ENCODE measurements at places on chromosomes 2 and 18.

DNA sequence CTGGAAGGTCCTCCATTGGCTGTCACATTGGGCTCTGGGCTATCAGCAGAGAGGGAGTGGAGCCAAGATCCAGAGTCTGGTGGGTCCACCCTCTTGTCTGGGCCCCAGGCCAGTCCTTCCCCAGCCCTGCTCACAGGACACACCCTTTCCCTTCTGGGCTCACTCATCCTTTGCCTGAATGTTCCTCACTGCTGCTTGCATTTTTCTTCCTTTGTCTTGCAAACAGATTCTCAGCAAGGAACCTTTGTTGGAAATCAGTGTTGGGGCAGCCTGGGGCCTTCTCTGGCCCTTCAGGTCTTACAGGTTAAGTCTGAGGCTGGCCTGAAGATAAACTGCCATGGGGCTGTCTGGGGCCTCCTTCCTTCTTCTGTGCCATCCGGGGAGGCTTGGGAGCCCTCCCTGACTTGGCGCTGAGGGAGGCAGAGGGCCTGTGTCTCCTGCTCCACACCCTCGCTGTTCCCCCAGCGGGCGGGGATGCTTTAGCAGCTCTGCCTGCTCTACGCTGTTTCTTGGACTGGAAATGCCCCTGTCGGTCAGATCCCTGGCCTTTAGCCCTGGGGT lies 11.5 kb upstream of the CELF4 start:
- DNase-seq: no peak

DNA sequence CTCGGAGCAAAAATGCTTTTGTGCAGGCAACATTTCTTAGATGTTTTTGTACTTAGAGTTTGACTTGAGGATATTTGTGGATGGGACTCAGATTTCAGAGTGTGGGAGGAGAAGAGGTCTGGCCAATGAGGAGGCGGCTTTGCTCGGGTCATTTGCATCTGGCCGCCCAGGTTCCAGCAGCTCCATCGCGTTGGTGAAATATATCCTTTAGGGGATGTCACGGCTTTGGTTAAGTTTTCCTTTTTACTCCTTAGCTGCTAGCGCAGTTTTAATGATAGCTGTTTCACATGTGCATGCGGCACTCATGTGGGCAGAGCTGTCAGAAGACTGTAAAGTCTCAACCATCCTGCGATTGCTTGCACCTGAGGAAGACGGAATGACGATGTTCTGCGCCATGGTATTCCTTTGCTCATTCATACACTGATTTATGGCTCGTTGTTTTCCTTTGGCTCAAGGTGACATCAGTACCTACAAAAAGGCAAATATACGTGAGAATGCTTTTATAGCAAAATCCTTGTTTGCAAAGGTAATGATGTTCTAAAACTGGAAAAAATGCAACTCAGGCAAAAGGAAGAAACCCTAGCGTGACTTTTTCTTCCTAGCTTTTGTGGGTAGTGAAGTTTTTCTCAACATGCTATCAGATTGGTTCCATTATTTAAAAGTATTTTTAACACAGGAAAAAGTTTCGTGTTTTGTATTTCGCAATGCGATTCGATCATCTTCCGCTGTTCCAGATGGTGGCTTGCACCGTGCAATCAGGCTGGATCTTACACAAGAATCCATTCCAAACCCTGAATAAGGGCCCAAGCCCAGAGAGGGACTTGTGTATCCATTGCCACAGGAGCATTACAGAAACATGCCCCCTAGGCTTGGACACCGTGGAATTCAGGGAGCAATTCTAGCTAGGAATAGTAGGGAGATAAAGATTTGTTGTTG lies 70.5 kb upstream of the ZNF516 start:
- no peak for DNase-seq

- no peak for DNase-seq
Measured at GRCh38 chr2:86436328-86436727, 4.8 kb upstream of the KDM3A start.

DNA sequence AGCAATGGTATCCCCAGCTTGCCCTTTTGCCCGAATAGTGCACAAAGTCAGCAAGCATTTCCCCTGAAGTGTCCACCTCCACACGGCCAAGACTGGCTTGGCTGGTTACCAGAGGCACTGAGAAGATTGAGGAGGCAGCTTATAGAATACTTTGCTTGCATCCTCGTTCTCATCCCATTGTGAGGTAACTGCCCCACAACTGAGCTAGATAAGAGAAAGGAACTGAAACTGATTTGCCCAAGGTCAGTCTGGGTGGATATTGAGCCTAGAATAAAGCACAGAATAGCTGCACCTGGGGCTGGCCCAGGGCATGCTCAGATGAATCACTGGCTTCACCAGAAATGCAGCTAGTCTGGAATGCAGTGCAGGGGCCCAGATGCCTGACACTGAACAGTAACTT lies 32.7 kb upstream of the MAP4K3 start:
- no peak for DNase-seq

- no peak for DNase-seq
Measured at GRCh38 chr18:49994410-49994809, 181.1 kb upstream of the ACAA2 start.

GRCh38 chr2:97645112-97645694 lies 659 bp upstream of the COX5B start:
- DNase-seq: peak; percentile 39

GRCh38 chr18:62526098-62527025 lies 3.5 kb downstream of the ZCCHC2 start:
- DNase-seq: peak; percentile 72

- DNase-seq: no peak
Measured at GRCh38 chr2:123906361-123906760, 118.7 kb upstream of the CNTNAP5 start.

DNA sequence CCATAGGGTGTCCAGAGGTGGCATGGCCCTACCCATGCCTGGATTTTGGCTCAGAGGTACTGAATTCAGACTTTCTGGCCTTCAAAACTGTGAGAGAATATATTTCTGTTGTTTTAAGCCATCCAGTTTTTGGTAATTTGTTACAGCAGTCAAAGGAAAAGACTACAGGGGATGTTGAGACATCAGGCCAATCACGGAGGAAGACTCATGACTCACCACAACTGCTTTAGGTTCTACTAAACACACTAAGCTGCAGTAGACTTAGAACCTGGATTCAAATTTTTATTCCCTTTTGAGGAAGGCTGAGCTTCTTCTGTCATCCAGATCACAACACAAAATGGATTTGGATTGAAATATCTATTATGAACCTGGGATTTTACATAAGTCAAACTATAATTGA lies 12.0 kb upstream of the C2orf66 start:
- no peak for DNase-seq

GRCh38 chr2:196427986-196428634 lies 211.4 kb upstream of the CCDC150 start:
- no peak for DNase-seq

Measured in stimulated activated CD4-positive, alpha-beta T cell treated with anti-CD3 and anti-CD28 coated beads, Interleukin-4, amount 100 ng/mL, for 4 hours (primary cell).